Stimulated activated CD8-positive, alpha-beta memory T cell treated with anti-CD3 and anti-CD28 coated beads, Interleukin-4, amount 100 ng/mL, for 4 hours (primary cell): ENCODE measurements at places on chromosomes 7 and 10.

DNA sequence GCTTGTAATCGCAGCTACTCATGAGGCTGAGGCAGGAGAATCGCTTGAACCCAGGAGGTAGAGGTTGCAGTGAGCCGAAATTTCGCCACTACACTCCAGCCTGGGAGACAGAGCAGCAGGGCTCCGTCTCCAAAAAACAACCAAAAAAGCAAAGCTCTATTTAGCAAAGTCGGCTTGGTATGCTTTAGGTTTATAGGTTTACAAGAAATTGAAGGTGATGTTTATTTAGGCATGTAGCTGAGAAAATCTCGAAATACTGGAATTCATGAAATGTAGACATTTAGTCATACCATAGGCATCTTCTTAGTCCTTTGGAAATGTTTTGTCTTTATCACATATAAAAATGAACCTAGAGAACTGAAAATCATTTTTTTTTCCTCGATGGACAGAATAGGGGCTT is 453.8 kb upstream of the ANKRD30A start:
- DNase-seq, result no peak

- no peak for DNase-seq
These were observed 181.6 kb downstream of the SND1 start for GRCh38 chr7:127833641-127834040.

- no peak for DNase-seq
These were observed 59.5 kb downstream of the GRB10 start for GRCh38 chr7:50723173-50723572.

GRCh38 chr7:107315716-107316220 is 147.0 kb downstream of the HBP1 start:
- DNase-seq, result no peak

DNA sequence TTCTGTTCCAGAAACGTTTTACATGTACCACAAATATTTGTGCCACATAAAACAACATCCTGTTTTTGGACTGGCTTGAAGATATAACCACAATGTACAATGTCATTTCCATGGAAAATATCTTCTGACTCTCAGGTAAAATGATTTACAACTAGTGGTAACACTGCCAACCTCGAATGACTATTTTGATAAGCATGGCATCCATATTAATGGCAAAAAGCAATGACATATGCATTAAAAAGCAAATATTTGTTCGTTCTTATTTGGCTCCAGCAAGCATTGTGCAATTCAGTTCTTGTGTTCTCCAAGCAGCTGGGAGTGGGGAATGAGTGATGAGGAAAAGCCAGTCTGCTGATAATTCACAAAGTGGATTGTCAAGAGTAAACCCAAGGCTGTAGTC is 289.0 kb downstream of the PLXDC2 start:
- DNase-seq, result no peak

DNA sequence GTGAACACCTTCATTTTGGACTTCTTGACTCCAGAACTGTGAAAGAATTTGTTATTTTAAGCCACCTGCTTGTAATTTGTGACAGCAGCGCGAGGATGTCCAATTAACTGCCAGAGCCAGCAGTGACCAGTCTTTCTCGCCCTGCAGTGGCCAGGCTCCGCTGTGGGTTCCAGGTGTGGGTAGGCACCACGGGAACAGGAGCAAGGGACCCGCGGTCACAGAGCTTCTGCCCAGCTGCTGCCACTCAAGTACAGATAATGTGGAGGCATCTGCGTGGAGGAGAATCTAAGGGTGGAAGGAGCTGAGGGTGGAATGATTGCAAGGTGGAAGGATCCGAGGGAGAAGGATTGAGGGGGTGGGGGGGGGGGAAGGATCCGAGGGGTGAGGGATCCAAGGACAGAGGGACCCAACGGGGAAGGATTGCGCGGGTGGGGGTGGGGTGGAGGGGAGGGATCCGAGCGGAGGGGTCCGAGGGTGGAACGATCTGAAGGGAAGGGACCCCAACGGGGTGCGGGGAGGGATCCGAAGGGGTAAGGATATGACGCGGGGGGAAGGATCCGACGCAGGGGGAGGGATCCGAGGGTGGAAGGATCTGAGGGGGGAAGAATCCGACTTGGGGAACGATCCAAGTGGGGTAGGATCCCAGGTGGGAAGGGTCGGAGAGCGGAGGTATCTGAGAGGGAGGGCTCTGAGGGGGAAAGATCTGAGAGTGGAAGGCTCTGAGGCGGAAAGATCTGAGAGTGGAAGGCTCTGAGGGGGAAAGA is 3.6 kb downstream of the CALY start:
- no peak for DNase-seq

GRCh38 chr7:128106821-128107220 is 75.6 kb upstream of the LRRC4 start:
- DNase-seq, result no peak
